PC-3 (cell line): ENCODE measurements at places on chromosomes 2 and 18. TPM values are rescaled to one million over a fixed set of nuclear protein-coding genes. Genes with fewer than 3 reads are reported as not detected.
A peak's percentile ranks its signal among the peaks of the same experiment; 100 is the strongest.

Gene ERMN
- total RNA-seq: not detected in 2 replicates

Gene GNLY
- not detected in 2 replicates for total RNA-seq

- no peaks in the 10 kb centered on the region for H3K27me3 ChIP-seq
- peak overlapping the region; percentile 19; the same call in 1 of the 2 replicates for H3K27ac ChIP-seq
- peak; percentile 58 for DNase-seq
- peaks cover 31% of the 10 kb centered on the region for H3K4me1 ChIP-seq
Measured at GRCh38 chr2:178193496-178193822, 853 bp upstream of the OSBPL6 start.

GRCh38 chr2:191302459-191303139 lies 57.4 kb downstream of the MYO1B start:
- H3K4me3 ChIP-seq: no peak overlapping the region
- no peak overlapping the region for H3K27ac ChIP-seq
- H3K36me3 ChIP-seq: peaks cover 15% of the 10 kb centered on the region

DNA sequence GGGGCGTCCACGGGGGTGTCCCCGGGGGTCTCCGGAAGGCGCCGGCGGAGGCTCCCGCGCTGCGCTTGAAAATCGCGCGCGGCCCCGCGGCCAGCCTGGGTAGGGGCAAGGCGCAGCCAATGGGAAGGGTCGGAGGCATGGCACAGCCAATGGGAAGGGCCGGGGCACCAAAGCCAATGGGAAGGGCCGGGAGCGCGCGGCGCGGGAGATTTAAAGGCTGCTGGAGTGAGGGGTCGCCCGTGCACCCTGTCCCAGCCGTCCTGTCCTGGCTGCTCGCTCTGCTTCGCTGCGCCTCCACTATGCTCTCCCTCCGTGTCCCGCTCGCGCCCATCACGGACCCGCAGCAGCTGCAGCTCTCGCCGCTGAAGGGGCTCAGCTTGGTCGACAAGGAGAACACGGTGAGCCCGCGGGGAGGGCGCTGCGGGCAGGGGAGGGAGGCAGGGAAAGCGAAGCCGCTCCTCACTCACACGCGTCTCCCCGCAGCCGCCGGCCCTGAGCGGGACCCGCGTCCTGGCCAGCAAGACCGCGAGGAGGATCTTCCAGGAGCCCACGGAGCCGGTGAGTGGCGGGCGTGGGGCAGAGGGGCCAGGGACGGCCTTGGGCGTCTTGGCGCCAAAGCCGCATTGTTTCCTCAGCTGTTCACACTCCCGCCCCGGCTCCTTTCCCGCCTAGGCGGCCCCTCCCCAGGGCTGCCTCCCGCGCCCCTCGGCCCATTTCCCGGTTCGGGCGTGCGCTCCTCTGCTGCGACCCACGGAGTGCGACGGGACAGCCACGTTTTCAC lies at the start of gene RRM2:
RRM2 (plus strand) TSS at position 240 of the 781 bp plus-strand sequence; CDS start at position 300, 60 bp downstream.
- H3K27me3 ChIP-seq: no peaks in the 10 kb centered on the region
- peaks cover 43% of the 10 kb centered on the region for H3K36me3 ChIP-seq
- peak; percentile 96 for DNase-seq

Gene CERKL
- 0.92 and 0.98 TPM in 2 replicates for total RNA-seq

DNA sequence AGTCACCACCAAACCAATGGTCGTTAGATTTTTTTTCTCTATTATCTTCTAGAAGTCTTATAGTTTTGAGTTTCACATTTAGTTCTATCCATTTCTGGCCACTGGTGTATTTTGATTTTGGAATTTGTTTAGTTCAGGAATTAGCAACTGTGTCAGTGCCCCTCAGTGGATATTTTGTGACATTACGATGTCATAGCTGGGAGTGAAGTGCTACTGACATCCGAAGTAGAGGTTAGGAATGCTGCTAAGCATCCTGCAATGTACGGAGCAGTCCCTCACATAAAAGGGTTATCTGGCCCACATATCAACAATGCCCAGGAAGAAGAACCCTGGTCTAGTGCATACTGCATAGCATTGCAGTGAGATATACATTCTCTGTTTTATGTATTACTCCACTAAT lies 157.4 kb upstream of the RGPD4 start:
- H3K4me1 ChIP-seq: 0 out of 2 replicates have a peak, but pooled peaks cover 2% of the 10 kb centered on the region
- no peak overlapping the region for H3K27ac ChIP-seq
- H3K27me3 ChIP-seq: no peaks in the 10 kb centered on the region
- H3K4me3 ChIP-seq: no peak overlapping the region
- no peaks in the 10 kb centered on the region for H3K36me3 ChIP-seq
- peak; percentile 27 for DNase-seq

GRCh38 chr2:167964650-167965413 lies 282.6 kb downstream of the STK39 start:
- no peaks in the 10 kb centered on the region for H3K27me3 ChIP-seq
- no peak overlapping the region for H3K27ac ChIP-seq

Gene ST8SIA3
- total RNA-seq: not detected in 2 replicates

Gene WIPF1
- 0.29 and 1.5 TPM in 2 replicates for total RNA-seq

DNA sequence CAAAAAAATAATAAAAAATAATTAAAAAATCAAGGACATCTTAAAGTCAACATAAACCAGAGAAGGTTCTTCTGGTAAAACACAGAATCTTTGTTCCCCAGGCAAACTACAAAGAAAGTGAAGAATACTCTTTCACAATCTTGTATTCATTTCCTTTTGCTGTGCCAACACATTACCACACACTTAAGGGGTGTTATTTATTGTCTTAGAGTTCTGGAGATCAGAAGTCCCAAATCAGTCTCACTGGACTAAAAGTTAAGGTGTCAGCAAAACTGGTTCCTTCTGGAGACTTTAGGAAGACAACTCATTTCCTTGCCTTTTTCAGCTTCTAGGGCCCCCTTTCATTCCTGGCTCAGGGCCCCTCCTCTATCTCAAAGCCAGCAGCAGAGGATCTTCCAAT lies 12.2 kb upstream of the CAB39 start:
- H3K4me3 ChIP-seq: no peak overlapping the region
- H3K4me1 ChIP-seq: peaks cover 9% of the 10 kb centered on the region; the same call in 1 of the 2 replicates
